ENCODE measurements at places on chromosomes 3 and 15. TPM values are rescaled to one million over a fixed set of nuclear protein-coding genes. Genes with fewer than 3 reads are reported as not detected.
A peak's percentile ranks its signal among the peaks of the same experiment; 100 is the strongest.

GOLGA8N gene
- 0.23 TPM for total RNA-seq

SCG3 gene
- total RNA-seq = 0.86 TPM

HRG gene
- not detected for total RNA-seq

GRCh38 chr3:14391033-14391432, 11.4 kb upstream of the SLC6A6 start:
- no peak for DNase-seq

DNA sequence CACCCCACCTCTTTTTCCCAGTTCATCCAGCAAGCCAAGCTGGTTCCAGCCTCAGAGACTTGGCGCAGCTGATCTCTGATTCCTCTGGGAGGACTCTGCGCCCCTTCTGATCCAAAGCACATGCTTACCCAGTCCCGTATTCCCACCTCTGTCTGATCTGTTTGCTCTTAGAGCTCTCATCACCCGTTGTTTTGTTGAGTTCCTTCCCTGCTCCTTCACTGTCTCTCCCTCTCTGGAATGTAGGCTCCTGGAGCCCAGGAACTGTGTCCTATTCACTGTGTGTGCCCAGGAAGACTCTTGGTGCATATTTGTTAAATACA, 1.3 kb upstream of the ZXDC start:
- DNase-seq = no peak

GRCh38 chr15:43934480-43934879, 107.7 kb downstream of the WDR76 start:
- peak; percentile 29 for DNase-seq

DNA sequence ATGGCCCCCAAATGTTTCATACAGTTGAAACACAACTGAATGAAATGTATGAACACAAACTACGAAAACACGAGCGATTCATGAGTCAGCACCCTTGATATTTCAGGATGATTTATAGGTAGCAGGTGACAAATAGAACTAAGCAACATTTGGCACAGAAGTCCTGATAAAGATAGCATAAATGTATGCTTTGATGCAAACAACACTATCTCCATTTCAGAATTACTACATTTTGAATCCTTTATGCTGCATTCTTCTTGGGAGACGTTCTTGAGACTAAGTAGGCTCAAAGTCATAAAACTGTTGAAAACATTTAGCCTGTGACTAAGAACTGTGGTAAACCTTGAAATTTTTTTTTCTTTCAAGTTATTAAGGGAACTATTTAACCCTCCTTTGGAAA, 200.3 kb upstream of the ICE2 start:
- DNase-seq = peak; percentile 7

GRCh38 chr15:42507514-42507913, 12.1 kb downstream of the SNAP23 start:
- no peak for DNase-seq

GRCh38 chr3:20344400-20344959, 158.5 kb upstream of the SGO1 start:
- no peak for DNase-seq

DNA sequence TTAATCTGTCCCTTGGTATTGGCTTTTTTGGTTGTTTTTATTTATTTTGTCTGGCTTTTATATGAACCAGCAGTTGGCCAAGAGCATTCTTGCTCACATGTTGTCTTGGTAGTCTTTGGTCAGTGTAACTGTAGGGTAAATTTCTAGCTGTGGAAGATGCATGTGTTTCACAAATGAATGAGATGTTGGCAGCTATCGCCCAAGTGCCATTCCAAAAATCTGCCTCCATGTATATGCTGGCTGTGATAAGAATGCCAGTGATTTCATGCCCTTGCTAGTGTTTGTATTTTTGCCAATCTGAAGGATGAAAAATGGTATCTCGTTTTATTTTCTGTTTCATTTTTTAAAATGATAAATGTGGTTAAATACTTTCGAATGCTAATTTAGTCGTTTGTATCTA, 50.1 kb downstream of the TLNRD1 start:
- DNase-seq = no peak

GRCh38 chr15:29360152-29360551, 90.5 kb upstream of the NSMCE3 start:
- DNase-seq = no peak

GRCh38 chr3:181210275-181210674, 220.7 kb upstream of the DNAJC19 start:
- DNase-seq = peak; percentile 10

- no peak for DNase-seq
Measured at GRCh38 chr3:46059432-46059831, 32.1 kb upstream of the XCR1 start.

DNA sequence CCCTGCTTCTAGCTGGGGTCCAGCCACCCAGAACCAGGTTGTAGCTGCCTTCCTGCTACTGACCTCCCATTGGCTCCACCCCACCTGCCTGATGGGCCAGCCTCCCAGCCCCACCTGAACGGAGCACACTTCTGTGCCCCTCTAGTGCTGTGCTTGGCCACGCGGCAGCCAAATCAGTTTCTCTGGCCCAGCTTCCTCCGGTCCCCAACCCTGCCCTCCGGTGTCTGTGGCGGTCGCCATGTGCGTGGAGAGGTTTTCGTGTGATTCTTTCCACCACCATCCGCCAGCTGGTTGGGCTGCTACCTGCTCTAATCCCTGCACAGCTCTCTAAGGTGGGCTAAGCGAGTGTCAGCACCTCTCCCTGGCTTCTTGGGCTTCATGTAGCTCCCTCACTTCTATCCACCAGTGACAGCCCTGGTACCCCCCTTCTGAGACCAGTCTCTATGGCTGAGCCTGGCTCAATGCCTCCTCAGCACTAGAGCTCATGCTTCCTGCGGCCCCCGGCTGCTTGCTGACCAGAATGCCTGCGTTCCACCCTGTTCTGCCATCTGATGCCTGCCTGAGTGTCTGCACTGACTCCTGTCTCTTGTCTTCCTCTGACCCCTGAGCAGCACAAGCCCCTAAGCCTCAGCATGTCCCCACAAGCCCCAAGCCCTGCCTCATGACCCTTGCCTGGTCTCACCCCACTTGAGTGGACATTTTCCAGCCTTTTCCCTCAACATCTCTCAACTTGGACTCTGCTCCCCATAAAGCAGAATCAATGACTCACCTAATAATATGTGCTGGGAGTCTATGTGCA, 23.2 kb upstream of the MAGEF1 start:
- no peak for DNase-seq

- no peak for DNase-seq
Measured at GRCh38 chr3:63921741-63922482, 9.7 kb upstream of the SCAANT1 start.
